Activated CD4-positive, alpha-beta T cell treated with anti-CD3 and anti-CD28 coated beads, Interleukin-2, amount 50 U/mL, for 16 hours (primary cell): ENCODE measurements at places on chromosomes 3 and 15.
A peak's percentile ranks its signal among the peaks of the same experiment; 100 is the strongest.

GRCh38 chr3:184085389-184085852, 11.4 kb upstream of the HTR3E start:
- DNase-seq: peak; percentile 49

GRCh38 chr3:78670746-78671145, 1097.1 kb downstream of the ROBO1 start:
- no peak for DNase-seq

- DNase-seq: no peak
These were observed 4.0 kb downstream of the HDAC11 start for GRCh38 chr3:13483988-13484695.

- no peak for DNase-seq
These were observed 94.9 kb downstream of the ERC2 start for GRCh38 chr3:56373386-56373785.

DNA sequence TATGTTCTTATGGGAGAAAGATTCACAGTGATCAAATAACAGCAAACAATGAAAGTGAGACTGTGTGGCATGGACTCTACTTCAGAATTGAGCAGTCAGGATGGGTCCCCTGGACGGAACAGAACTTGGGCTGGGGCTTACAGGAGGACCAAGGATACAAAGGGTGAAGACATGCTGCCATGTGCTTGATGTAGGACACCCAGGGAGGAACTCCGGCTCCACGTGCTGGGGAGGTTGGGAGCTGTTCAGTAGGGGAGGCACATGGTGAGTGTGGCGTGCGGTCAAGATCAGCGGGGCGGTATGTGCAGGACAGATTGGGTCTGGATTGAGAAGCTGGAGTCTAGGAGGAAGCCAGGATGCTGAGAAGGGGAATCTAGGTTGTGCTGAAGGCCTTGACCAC, 32.6 kb downstream of the PPCDC start:
- DNase-seq: no peak
